HCT116 (cell line): ENCODE measurements at places on chromosomes 2 and 18. TPM values are rescaled to one million over a fixed set of nuclear protein-coding genes. Genes with fewer than 3 reads are reported as not detected.

The PSMD1 gene
- 133 TPM for total RNA-seq

The TRIM43 gene
- not detected for total RNA-seq

The ABCG8 gene
- total RNA-seq: 0.05 TPM

The ACOXL gene
- total RNA-seq: 5.5 TPM

DNA sequence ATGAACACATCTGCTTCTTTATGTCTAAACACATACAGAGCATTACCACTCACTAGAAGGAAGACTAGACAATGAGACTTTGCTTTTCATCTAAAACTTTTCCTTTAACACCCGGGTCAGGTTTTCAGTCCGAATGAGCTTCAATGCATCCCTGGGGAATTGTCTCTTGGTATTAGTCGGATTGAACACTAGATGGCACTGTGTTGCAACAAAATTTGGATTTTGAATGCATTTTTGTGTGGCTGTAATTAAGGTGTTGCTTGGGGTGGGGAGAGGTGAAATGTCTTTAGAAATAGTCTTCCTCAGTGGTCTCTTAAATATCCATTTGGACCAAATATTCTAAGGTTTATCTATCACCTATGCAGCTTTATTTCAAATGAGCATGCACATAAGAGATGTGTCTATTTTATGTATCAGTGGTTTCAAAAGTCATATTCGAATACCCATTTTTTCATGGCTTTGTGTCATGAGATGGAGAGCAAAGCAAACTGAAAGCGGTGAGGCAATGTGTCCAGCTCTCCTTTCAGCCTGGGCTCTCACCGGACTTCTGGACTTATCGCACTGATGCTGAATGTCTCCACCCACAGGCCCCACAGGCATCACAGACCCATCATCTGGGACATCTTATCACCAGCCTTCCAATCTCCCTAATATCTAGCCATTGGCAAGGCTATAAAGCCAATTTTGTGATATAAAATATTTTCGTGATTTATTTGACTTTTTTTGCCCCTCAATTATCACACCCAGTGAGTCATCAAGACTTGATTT lies 510.3 kb downstream of the RNF144A start:
- no peak overlapping the region for H3K27ac ChIP-seq
- peaks cover 29% of the 10 kb centered on the region for H3K27me3 ChIP-seq
- H3K36me3 ChIP-seq: no peaks in the 10 kb centered on the region
- no peak overlapping the region for H3K4me3 ChIP-seq
- H3K4me1 ChIP-seq: no peaks in the 10 kb centered on the region
- peak; percentile 38 for DNase-seq

DNA sequence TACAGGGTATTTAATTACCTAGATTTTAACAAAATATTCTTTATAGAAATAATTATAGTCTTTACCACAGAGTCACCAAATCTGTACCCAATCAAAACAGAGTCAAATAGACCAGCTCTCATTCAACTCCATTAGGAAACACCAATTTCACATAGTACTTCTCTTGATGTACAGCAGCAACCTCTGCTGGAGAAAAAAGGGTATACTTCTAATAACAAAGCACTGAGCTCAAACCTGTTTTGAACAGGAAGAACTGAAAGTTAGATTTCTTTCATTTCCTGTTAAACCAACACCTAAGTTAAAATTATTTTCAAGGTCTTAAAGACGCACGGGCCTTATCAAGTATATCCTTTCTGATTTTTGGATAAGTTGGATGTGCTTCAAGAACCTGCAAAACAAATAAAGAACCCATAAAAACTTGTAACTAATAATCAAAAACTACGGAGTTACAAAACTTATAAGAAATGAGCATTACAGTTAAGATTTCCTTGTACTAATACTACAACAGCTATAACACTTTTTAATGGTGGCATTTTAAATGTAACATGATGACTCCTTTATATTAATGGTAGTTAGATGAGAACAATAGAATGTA lies 79.0 kb downstream of the TTC21B start:
- H3K36me3 ChIP-seq: no peaks in the 10 kb centered on the region
- H3K4me1 ChIP-seq: no peaks in the 10 kb centered on the region
- no peak overlapping the region for H3K27ac ChIP-seq
- no peak overlapping the region for H3K4me3 ChIP-seq
- no peaks in the 10 kb centered on the region for H3K27me3 ChIP-seq

DNA sequence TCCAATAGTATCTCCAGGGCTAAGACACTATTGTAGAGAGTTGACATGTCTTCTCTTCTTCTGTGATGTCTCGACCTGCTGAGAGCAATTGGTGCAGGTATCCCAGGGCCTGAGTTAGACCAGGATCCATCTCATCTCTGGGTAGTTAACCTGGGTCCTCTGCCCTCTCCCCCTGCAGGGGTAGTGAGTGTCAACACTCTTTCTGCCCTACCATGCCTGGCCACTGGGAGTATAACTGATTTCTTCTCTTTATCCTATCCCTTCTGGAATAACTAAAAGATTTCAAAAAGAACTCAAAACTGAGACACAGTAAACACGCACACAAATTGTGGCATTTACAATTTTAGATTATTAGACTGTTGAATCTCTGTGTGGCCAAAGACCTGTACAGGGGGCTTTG lies 20.8 kb upstream of the SIX3 start:
- no peak for DNase-seq
- no peak overlapping the region for H3K4me3 ChIP-seq
- H3K4me1 ChIP-seq: peaks cover 10% of the 10 kb centered on the region
- no peaks in the 10 kb centered on the region for H3K36me3 ChIP-seq

GRCh38 chr2:182897137-182897536 lies 30.7 kb upstream of the FRZB start:
- no peak for DNase-seq
- no peak overlapping the region for H3K4me3 ChIP-seq
- H3K36me3 ChIP-seq: no peaks in the 10 kb centered on the region
- no peaks in the 10 kb centered on the region for H3K27me3 ChIP-seq

- H3K4me3 ChIP-seq: no peak overlapping the region
- no peaks in the 10 kb centered on the region for H3K4me1 ChIP-seq
- H3K27ac ChIP-seq: no peak overlapping the region
Measured at GRCh38 chr2:217095511-217096205, 235.8 kb upstream of the TNP1 start.

DNA sequence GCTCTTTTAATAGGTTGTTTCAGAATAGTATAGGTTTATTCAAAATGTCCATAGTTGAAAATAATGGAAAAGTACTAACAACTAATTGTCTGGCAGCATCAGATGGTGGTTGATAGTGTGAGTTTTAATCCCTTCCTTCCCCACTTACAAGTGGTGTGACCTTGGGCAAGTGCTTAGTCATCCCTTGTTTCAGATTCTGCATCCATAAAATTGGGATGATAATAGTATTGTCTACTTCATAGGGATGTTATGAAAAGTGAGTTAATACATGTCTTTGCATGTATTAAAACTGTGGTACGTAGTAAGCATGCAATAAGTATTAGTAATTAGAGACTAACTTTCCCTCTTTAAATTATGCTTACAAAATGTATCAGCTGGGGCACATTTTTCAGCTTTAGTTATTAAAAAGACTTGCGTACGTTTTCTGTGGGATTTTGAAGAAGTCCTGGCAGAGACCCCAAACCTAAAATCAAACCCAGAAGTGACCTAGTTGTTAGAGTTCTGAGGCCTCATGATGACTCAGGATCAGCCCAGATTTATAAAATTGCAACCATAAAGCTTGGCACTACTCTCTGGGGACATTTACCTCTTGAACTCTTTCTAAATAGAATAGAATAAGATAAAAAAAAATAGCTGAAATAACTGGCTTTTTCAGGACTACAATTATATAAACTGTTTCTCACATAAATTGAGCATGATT lies 8.6 kb downstream of the ITGA4 start:
- no peak overlapping the region for H3K4me3 ChIP-seq
- no peaks in the 10 kb centered on the region for H3K36me3 ChIP-seq
- DNase-seq: no peak
- H3K4me1 ChIP-seq: no peaks in the 10 kb centered on the region

DNA sequence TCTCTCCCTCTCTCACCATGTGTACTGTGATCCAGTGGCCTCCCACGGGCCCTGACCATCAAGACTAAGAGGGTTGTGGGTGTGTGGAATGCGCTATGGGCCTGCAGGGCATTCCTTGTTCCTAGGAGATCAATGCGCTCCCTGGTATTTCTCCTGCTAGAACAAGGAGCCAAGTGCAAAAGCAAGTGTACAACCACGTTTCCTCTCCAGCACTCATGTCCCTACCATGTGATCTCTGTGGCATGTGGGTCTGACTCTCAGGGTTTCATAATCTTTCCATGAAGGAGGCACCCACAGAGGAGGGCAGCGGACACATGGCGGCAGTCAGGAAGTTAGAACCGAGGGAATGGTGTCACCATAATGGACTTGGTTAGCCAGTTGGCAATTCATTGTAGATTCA lies 91.4 kb downstream of the MAPK4 start:
- no peaks in the 10 kb centered on the region for H3K36me3 ChIP-seq
- no peak overlapping the region for H3K4me3 ChIP-seq
- H3K27me3 ChIP-seq: 0 out of 2 replicates have a peak, but pooled peaks cover 6% of the 10 kb centered on the region
- DNase-seq: no peak
- no peaks in the 10 kb centered on the region for H3K4me1 ChIP-seq
- H3K27ac ChIP-seq: no peak overlapping the region

- H3K27me3 ChIP-seq: peaks cover 4% of the 10 kb centered on the region; the same call in 1 of the 2 replicates
- DNase-seq: no peak
- no peak overlapping the region for H3K4me3 ChIP-seq
- no peaks in the 10 kb centered on the region for H3K36me3 ChIP-seq
Measured at GRCh38 chr2:129575431-129575830, 404.0 kb upstream of the RAB6C start.

DNA sequence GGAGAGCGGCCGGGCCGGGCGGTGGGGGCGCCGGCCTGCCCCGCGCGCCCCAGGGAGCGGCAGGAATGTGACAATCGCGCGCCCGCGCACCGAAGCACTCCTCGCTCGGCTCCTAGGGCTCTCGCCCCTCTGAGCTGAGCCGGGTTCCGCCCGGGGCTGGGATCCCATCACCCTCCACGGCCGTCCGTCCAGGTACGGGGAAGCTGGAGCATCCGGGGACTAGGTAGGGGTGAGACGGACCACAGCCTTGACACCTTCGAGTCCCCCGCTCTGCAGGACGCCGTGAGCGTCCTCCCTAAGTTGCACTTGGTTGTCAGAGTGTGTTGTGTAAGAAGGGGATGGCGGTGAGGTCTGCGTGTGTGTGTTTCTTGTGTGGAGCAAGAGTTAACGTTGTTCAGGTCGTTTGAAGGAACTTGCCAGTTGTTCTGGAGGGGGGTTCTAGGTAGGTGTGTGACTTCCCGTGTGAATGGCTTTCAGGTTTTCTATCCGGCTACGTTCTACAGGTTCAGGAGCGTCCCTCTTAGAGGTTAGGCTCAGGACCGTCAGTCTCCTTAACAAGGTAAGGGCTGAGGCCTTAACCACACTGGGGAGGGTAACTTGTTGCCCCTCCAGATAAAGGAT lies 393 bp downstream of the IL1R1 start:
- no peaks in the 10 kb centered on the region for H3K27me3 ChIP-seq
- peak overlapping the region; percentile 51; the same call in 1 of the 2 replicates for H3K27ac ChIP-seq
- peaks cover 20% of the 10 kb centered on the region for H3K4me1 ChIP-seq
- no peak for DNase-seq
- no peaks in the 10 kb centered on the region for H3K36me3 ChIP-seq
- peak overlapping the region; percentile 53 for H3K4me3 ChIP-seq

- DNase-seq: no peak
- H3K27me3 ChIP-seq: no peaks in the 10 kb centered on the region
- H3K4me1 ChIP-seq: no peaks in the 10 kb centered on the region
- H3K27ac ChIP-seq: no peak overlapping the region
- H3K36me3 ChIP-seq: no peaks in the 10 kb centered on the region
- H3K4me3 ChIP-seq: no peak overlapping the region
Measured at GRCh38 chr2:13050764-13051163, 334.0 kb downstream of the TRIB2 start.

- no peak overlapping the region for H3K4me3 ChIP-seq
- H3K4me1 ChIP-seq: no peaks in the 10 kb centered on the region
- no peak for DNase-seq
- H3K27me3 ChIP-seq: no peaks in the 10 kb centered on the region
Measured at GRCh38 chr2:106812383-106812782, 73.6 kb downstream of the ST6GAL2 start.

DNA sequence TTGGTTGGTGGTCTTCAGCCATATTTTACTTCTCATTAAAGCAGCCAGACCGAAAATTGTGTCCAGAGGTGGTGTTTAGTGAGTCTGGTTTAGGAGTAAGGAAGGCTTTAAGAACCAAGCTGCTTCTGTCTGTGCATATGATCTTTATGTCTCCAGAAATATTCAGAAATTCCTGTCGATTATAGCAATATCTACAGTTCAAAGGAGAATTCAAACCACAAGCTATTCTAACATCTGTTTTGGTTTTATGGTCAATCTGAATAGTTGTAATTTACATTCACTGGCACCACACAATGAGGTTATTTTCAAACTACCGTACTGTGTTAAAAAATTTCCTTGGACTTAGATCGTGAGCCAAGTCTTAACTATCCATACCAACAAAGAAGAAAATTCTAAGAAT lies 11.3 kb downstream of the UPP2 start:
- H3K27ac ChIP-seq: no peak overlapping the region
- H3K27me3 ChIP-seq: no peaks in the 10 kb centered on the region
- no peak for DNase-seq
- no peak overlapping the region for H3K4me3 ChIP-seq

- DNase-seq: no peak
- H3K27me3 ChIP-seq: no peaks in the 10 kb centered on the region
- no peak overlapping the region for H3K4me3 ChIP-seq
- H3K36me3 ChIP-seq: no peaks in the 10 kb centered on the region
- H3K27ac ChIP-seq: no peak overlapping the region
Measured at GRCh38 chr2:101766871-101767739, 69.6 kb downstream of the MAP4K4 start.

GRCh38 chr2:29733213-29733612 lies 188.2 kb downstream of the ALK start:
- H3K27me3 ChIP-seq: peaks cover 43% of the 10 kb centered on the region; the same call in 1 of the 2 replicates
- no peak overlapping the region for H3K27ac ChIP-seq
- no peaks in the 10 kb centered on the region for H3K4me1 ChIP-seq

DNA sequence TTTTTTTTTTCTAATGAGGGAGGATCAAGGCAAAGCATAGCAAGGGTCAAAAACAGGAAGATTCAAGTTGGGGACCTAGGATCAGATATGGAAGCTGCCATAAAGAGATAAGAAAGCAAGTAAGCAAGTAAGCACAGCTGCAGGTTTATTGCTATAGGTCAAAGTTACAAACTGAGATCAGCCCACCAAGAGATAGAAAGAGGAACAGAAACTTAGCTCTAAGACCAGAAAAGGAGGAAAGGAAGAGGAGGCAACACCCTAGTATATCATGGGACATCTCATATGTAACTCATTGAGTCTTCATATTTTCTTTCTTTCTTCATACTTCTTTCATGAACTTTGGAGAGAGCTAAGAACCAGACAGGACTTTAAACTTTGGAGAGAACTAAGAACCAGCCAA lies 295.9 kb upstream of the CRIM1 start:
- H3K4me1 ChIP-seq: no peaks in the 10 kb centered on the region
- H3K36me3 ChIP-seq: no peaks in the 10 kb centered on the region
- H3K27me3 ChIP-seq: 0 out of 2 replicates have a peak, but pooled peaks cover 6% of the 10 kb centered on the region
- no peak for DNase-seq
- no peak overlapping the region for H3K4me3 ChIP-seq
- no peak overlapping the region for H3K27ac ChIP-seq

GRCh38 chr2:20596193-20596972 lies 54.5 kb downstream of the HS1BP3 start:
- H3K36me3 ChIP-seq: no peaks in the 10 kb centered on the region
- H3K4me1 ChIP-seq: peaks cover 57% of the 10 kb centered on the region
- H3K4me3 ChIP-seq: no peak overlapping the region
- no peak overlapping the region for H3K27ac ChIP-seq
- no peaks in the 10 kb centered on the region for H3K27me3 ChIP-seq
